ENCODE measurements at places on chromosomes 2 and 18.

DNA sequence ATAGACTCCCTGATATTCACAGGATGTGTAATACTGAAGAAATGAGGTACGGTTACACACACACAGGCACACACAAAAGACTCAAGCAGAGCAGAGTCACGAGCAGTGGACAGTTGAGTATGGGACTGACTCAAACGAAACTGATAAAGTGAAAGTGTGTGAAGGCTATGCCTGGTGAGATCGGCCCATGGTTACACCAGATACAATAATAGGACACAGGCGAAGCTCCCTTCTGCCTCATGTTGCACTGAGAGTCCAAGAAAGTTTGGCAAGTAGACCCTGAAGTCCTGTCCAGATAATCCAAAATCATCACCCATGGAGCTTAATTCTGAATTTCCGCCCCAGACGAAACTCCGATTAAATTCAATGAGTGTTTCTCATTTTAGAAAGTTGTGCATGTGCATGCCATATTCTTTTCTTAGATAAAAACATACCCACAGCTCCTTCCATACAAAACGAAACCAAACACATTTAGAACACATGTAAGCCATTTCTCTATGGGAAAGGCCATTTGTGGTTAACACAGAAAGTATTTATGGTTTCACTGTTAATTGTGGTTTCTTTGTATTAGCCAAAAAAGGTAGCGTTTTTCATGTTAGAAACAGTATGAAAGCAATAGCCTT is 567.6 kb downstream of the PLCL1 start:
- DNase-seq: no peak

DNA sequence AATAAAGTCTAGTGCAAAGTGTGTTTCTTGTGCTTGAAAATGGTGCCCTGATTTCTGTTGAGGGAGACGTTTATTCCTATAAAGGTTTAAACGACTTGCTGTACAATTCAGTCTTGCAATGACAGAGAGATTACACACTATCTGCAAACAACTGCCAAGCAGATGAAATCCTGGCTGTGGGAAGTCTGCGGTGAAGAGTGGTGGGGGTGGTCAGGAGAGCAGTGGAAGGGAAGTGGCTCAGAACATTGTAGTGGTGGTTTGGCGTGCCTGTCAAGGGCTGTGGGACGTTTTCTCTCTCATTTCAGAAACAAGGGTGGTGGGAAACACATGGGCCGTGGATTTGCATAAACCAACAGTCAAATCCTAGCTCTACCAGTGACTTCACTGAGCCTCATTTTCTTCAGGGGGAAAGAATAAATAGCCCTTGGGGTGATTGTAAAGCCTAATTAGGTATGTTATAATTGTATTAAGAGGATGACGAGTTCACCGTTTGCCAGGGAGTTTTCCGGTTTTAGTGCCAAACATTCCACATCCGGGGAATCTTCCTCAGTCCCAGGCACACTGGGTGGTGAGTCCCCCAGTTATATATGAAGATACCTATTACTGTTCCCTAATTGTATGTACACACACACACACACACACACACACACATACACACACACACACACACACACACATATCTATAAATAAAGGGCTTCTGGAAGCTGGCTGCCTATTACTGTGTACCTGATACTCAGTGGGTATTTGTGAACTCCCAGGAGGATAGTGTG is 115.0 kb downstream of the SPTBN1 start:
- DNase-seq: peak; percentile 82

DNA sequence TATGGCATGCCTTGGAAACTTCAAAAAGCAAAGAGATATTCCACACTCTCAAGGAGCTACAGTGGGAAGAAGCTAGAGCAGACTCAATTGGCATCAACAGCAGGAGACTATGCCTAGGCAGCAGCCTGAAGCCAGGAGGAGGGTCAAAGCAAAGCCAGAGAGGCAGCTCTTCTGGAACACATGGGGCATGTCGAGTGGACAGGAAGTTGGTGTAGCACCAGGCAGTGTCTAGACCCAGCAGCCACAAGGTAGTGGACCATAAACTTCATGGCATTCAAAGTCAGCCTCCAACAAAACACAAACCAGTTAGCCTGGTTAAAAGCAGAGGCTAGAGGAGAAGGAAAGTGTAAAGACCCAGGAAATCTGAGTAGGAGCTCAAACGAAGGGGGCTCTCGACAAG is 311.2 kb upstream of the PKDCC start:
- DNase-seq: no peak

DNA sequence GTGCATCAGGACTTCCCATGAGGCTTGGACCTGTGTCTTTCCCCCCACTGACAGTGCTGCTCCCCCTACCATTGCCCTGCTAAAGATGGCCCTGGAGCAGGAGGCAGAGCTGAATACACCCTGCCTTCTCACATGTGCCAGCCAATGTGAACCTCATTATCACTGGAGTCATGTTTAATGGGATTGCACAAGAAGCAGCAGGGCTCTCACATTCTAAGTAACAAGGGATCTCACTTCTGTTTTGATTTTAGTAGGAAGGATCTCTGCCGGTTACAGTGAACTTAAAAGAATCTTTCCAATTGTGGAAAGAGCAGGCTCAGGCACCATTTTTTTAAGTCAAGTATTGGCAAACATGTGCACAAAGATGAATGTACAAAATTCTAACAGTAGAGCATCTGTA is 322.1 kb upstream of the MEX3C start:
- DNase-seq: no peak

DNA sequence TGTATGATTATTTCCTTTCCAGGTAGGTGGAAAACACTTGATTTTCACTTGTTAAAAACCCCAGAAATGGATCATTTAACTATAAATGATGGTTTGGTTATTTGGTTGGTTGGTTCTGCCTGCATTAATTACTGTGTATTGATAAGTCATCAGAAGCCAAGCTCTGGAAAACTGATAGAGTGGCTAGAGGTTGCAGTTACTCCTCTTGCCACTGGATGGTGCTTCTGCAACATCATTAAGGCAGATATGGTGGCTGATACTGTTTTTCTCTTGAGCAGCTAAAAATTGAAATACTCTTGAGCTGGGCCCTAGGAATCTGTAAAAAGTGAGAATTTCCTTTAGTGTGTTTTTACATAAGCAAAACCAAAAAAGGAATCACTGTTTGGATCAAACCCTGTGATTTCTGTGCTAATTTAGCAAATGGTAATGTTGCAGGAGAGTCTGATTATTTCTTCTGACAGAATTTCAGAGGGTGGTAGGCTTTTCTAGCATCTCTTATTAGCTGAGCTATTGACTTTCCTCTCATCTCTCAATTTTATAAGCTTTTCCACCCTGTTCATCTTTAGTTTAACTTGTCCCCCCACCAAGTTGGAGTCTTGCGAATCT is 54.3 kb downstream of the RAB10 start:
- no peak for DNase-seq

DNA sequence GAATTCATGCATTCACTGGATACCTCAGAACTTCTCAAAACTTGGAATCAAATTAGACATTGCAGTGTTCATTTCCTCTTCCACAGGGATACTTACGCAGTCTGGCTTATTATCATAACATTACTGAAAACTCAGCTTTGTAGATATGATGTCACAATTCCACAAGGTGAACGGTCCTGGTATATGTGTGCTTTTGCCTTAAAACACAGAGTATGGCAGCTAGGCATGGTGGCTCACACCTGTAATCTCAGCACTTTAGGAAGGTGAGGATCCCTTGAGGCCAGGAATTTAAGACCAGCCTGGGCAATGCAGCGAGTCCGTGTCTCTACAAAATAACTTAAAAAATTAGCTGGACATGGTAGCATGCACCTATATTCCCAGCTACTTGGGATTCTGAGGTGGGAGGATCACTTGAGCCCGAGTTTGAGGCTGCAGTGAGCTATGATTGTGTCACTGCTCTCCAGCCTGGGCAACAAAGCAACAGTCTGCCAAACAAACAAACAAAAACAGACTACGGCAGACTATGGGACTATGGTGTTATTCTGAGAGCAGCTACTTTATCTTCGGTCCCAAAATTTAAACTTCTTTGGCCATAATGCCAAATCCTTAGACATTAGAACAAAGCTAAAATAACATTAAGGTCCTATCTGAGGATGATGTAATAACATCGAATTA is 1191.9 kb upstream of the SLC39A10 start:
- peak; percentile 17 for DNase-seq

- DNase-seq: no peak
Observed at GRCh38 chr18:75167759-75168618, 41.0 kb downstream of the PTGR3 start.

- no peak for DNase-seq
Observed at GRCh38 chr18:32373995-32374394, 96.7 kb downstream of the GAREM1 start.
